ENCODE measurements at places on chromosomes 2 and 18.

- DNase-seq: no peak
Measured at GRCh38 chr2:20247084-20247483, 22.2 kb upstream of the SDC1 start.

GRCh38 chr2:217045700-217046475, 186.0 kb upstream of the TNP1 start:
- no peak for DNase-seq

GRCh38 chr2:26438926-26439325, 37.2 kb downstream of the DRC1 start:
- DNase-seq: no peak

DNA sequence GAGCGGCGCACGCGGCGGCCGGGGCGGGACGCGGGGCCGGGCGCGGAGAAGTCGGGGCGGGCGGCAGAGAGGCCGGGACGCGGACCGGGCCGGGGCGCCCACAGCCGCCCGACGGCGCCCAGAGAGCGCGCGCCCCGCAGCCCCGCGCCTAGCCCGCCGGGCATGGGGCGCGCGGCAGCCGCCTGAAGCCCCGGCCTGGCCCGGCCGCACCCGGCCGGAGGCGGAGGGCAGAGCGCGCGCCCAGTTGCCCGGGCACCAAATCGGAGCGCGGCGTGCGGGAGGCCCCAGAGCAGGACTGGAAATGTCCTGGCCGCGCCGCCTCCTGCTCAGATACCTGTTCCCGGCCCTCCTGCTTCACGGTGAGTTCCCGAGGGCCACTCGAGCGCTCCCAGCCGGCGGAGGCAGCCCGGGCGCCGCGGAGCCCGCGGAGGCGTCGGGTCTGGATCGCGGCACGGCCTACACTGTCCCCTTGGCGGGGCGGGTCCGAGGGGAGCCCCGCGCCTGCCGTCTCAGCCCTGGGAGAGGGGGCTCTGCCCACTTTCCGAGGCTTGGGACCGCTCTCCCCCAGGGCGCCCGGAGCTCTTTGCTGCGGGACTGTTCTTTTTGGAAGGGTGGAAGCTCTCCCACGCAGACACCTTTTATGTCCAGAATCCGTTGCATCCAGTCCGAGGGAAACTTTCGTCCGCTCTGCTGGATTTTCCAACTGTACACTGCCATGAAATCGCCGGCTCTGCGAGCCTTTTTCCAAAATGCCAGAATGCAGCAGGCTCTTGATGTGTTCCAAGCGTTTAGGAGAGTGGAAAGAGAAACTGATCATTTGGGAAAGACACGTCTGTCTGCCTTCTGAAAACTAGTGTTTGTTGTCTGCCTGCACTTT, 484 bp downstream of the APCDD1 start:
- no peak for DNase-seq
